ENCODE measurements at places on chromosomes 2 and 18.
A peak's percentile ranks its signal among the peaks of the same experiment; 100 is the strongest.

- no peak for DNase-seq
Measured at GRCh38 chr2:144660518-144661316, 140.8 kb upstream of the ZEB2 start.

DNA sequence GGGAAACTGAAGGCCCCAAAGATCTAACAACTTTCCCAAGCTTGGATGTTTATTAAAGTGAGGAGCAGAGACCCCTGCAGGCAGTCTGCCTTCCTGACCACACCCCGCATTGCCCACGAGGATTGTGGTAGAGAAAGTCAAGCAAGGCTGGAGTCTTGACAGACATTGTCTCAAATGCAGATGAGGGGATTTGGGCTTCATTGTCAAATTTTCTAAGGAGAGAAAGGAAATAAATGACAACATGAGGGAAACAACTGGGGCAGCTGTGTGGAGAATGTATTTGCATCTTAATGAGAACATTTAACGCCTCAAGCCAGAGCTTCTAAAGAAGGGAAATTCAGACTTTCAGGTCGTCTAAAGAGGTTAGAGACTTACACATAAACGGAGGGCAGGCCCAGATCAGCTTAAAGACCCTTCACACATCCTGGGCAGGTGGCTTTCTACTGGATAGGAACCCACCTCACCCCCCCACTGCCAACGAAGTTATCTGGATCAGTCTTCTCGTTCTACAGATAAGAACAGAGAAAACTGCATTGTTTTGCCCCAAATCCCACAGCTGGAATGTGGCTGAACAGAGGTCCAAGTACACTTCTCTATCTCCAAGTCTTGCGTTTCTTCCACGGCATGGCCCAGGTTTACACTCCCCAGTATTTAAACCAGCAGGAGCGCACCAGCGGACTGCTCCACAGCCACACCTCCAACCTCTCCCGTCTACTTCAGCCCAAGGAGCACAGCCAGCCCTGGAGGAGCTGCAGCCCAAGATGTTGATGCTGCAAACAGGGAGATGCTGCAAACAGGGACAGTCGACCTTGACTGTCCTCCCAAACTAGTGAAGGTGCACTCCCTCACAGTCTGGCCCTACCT lies 16.2 kb upstream of the SCG2 start:
- no peak for DNase-seq

DNA sequence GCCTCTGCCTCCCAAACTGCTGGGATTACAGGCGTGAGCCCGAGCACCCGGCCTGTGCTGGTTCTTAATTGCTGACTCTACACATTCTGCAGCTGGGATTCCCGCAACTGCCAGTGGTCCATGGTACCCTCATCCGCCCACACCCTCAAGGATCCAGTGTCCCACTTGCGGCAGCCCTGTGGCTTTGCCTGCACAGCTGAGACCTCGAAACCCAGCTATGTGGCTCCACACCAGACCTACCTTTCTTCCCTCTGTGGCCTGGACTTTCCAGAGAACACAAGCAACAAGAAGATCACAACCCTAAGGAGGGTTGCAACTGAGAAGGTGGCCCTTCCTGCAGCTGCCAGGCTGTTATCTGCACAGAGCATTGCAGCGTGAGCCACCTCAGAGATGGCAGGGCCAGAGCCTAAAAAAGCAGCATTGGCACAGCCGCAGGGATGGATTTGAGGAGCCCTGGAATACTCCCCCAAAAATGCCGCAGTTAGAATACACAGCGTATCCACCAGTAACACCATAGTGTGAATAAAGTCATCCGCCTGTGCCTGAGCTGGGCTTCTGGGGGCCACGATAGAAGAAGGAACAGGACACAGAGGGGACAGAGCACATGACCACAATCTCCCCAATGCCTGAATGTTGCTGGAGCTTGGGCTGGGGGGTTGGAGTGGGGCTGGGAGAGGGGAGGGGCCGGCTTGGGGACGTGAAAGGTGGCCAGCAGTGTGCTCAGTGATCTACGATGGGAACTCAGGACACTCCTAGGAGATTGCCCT lies 1.9 kb downstream of the GPR55 start:
- no peak for DNase-seq

GRCh38 chr2:192029089-192029488 lies 165.6 kb downstream of the TMEFF2 start:
- DNase-seq: no peak

DNA sequence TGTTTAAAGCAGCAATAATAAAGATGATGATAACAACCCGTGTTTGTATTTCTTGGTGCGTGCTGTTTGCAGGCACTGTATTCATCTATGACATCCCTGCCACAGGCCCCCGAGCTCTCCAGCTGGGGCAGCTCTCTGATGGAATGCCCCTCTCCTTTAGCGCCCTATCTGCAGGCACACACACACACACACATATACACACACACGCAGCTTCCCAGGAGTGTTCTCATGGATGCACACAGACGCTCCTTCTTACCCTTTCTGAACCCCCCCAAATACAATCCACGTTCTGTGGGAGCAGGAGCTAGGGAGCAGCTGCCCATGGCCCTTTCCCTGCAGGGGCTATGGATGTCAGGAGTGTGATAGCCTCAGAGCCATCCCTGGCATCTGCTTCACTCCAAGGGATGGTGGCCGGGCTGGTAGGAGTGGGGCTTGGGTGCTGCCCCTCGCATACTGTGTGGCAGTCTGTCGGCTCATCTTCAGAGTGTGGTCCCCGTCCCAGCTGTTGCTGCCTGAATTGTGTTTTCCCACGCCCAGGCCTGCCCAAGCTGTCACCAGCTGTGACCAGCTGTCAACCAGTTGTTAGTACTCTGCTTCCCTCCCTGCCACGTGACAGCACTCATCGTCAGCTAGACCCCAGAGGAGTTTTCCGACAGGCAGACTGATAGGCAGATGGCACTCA lies 50.8 kb upstream of the MYCN start:
- DNase-seq: no peak

GRCh38 chr2:229714736-229715541 lies 584 bp upstream of the DNER start:
- DNase-seq: peak; percentile 33

- peak; percentile 65 for DNase-seq
Measured at GRCh38 chr2:68032702-68033101, 30.1 kb downstream of the C1D start.

DNA sequence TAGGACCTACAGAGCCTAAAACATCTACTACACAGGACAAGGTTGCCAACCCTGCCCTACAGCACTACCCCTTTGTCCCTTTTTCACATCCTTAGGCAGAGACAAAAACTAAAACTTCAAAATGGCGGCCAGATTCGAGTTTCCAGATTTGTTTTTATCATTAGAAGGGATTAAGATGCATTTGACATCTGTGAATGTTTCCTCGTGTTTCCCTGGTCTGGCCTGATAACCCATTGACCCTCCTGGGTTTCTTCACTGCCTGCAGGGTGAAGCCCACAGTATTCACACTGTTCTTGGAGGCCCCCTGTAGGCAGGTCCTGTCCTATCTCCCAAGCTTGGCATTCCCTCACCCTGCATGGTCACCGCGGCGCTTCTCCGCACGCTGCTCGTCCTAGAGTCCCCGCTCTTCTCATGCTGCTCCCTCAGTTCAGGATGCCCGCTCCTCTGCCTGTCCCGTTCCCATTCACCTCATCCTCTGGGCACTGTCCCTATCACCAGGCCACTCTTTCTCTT lies 67.6 kb downstream of the TPGS2 start:
- DNase-seq: no peak

GRCh38 chr2:149313512-149313972 lies 16.8 kb upstream of the LYPD6 start:
- DNase-seq: peak; percentile 29

All from RPMI8226 (cell line).